ENCODE measurements at places on chromosomes 7 and 10.

GRCh38 chr7:5679048-5679812 lies 102.2 kb downstream of the RNF216 start:
- H3K4me3 ChIP-seq: no peak overlapping the region
- H3K4me1 ChIP-seq: peaks cover 57% of the 10 kb centered on the region
- peaks cover 15% of the 10 kb centered on the region for H3K36me3 ChIP-seq
- DNase-seq: no peak
- H3K27me3 ChIP-seq: no peaks in the 10 kb centered on the region

GRCh38 chr7:132295175-132295574 lies 281.1 kb downstream of the PLXNA4 start:
- H3K27ac ChIP-seq: no peak overlapping the region
- no peak for DNase-seq
- no peak overlapping the region for H3K4me3 ChIP-seq
- no peaks in the 10 kb centered on the region for H3K36me3 ChIP-seq
- no peaks in the 10 kb centered on the region for H3K27me3 ChIP-seq

GRCh38 chr7:1957471-1958225 lies 275.1 kb downstream of the MAD1L1 start:
- no peak overlapping the region for H3K4me3 ChIP-seq
- peaks cover 2% of the 10 kb centered on the region for H3K36me3 ChIP-seq
- no peak overlapping the region for H3K27ac ChIP-seq
- no peak for DNase-seq

- H3K27me3 ChIP-seq: no peaks in the 10 kb centered on the region
- no peaks in the 10 kb centered on the region for H3K4me1 ChIP-seq
- no peak overlapping the region for H3K4me3 ChIP-seq
- no peak for DNase-seq
- H3K27ac ChIP-seq: no peak overlapping the region
These were observed 17.8 kb upstream of the WDR11 start for GRCh38 chr10:120833222-120833928.

- no peak overlapping the region for H3K27ac ChIP-seq
- no peaks in the 10 kb centered on the region for H3K36me3 ChIP-seq
- peak; percentile 18 for DNase-seq
- peak overlapping the region; percentile 84 for H3K4me3 ChIP-seq
These were observed 1.4 kb upstream of the OSBPL3 start for GRCh38 chr7:24981171-24981951.

DNA sequence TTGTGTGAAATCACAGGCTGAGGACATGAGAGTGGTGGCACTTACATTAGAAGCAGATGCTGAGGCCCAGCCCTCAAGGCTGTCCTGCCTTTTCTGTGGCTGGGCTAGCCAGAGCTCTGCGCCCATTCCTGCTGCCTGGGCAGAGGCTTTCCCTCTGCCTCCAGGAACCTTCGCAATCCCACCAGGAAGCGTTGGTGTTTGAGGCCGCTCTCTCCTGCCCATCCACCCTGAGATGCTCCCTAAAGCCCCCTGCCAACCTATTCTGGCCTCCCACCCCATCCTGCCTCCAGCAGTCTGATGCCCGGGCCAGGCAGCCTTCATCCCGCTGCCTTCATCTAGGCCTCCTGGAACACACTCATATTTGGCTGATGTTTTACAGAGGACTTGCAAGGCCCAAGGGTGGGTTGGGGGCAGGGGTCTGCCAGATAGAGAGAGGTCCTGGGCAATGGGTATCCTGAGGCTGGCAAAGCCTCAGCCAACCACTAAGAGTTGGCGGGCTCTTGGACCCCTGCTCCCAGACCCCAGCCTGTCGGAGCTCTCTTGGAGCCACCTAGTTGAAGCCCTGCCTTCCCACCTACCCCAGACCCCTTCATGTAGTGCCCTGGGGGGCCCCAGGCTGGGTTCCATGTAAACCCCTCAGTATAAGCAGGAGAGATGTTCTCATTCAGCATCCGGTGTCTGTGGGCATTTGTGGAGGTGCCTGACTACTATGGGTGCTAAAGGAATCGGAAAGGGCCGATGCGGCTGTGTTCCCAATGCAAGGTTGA lies 32.7 kb downstream of the LDB3 start:
- no peaks in the 10 kb centered on the region for H3K4me1 ChIP-seq
- no peaks in the 10 kb centered on the region for H3K27me3 ChIP-seq

DNA sequence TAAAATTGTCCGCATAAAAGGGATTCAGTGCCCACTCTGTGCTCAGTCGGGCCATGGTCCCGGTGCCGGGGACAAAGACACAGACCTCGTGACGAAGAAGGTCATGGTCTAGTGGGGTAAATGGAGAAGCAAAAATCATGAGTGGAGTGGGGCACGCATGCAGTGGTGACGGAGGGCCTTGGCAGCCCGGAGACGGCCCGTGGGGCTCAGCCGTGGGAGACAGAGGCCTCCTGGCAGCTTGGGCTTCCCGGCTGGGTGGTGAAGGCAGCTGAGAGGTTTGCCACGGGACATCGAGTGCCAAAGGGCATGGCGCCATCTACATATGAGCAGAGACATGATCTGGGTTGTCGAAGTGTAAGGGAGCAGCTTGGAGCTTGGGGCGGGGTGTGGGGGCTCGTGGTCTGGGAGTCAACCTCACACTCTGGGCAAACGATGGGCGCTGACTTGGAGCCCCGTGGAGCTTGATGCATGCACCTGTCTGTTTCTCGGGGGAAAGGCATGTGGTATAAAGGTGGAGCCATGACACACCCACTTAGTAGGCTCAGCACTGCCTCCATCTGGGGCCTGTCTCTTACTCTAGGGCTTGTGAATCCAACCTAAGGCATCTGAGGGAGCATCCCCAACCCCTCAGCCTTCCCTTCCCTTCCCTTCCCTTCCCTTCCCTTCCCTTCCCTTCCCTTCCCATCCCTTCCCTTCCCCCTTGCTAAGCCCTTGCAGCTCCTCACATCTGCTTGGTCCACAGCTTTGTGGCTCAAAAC lies 151.0 kb upstream of the INSYN2A start:
- H3K4me1 ChIP-seq: no peaks in the 10 kb centered on the region
- no peaks in the 10 kb centered on the region for H3K36me3 ChIP-seq
- DNase-seq: no peak
- H3K27ac ChIP-seq: no peak overlapping the region

GRCh38 chr10:122010405-122011050 lies 21.6 kb downstream of the TACC2 start:
- no peaks in the 10 kb centered on the region for H3K36me3 ChIP-seq
- H3K27ac ChIP-seq: no peak overlapping the region
- H3K4me3 ChIP-seq: no peak overlapping the region
- DNase-seq: no peak
- H3K27me3 ChIP-seq: no peaks in the 10 kb centered on the region

GRCh38 chr7:136900005-136900404 lies 31.6 kb downstream of the CHRM2 start:
- H3K27ac ChIP-seq: no peak overlapping the region
- no peaks in the 10 kb centered on the region for H3K4me1 ChIP-seq
- DNase-seq: no peak

GRCh38 chr10:31393844-31394243 lies 74.8 kb downstream of the ZEB1 start:
- H3K27ac ChIP-seq: no peak overlapping the region
- H3K4me1 ChIP-seq: no peaks in the 10 kb centered on the region
- DNase-seq: no peak
- no peaks in the 10 kb centered on the region for H3K27me3 ChIP-seq
- H3K36me3 ChIP-seq: peaks cover 19% of the 10 kb centered on the region

DNA sequence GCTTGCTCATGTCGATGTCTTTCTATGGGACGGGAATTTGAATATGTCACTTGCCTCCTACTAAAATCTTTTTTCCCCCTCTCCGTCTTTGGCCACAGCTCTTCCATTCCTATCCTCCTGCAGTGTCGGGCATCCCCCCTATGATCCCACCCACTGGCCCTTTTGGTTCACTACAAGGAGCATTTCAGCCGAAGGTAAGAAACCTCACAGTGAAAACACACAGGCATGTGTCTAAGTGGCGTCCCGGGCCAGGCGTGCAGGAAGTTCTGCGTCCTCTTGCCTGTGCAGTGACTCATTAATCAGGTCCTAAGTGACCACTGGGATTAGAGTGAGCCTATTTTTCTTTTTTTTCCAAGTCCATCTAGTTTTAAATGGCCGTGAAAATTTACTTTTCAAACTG lies 360.5 kb upstream of the GALNT17 start:
- no peak for DNase-seq
- no peak overlapping the region for H3K27ac ChIP-seq
- peaks cover 7% of the 10 kb centered on the region for H3K36me3 ChIP-seq
- H3K4me3 ChIP-seq: no peak overlapping the region
- peaks cover 19% of the 10 kb centered on the region for H3K4me1 ChIP-seq

- H3K27me3 ChIP-seq: no peaks in the 10 kb centered on the region
- H3K36me3 ChIP-seq: peaks cover 2% of the 10 kb centered on the region
- no peak overlapping the region for H3K27ac ChIP-seq
- no peaks in the 10 kb centered on the region for H3K4me1 ChIP-seq
These were observed 28.3 kb upstream of the CYP26C1 start for GRCh38 chr10:93032105-93032808.
